ENCODE measurements at places on chromosomes 7 and 10. TPM values are rescaled to one million over a fixed set of nuclear protein-coding genes. Genes with fewer than 3 reads are reported as not detected.
A peak's percentile ranks its signal among the peaks of the same experiment; 100 is the strongest.

- H3K27ac ChIP-seq = no peak overlapping the region
- H3K4me3 ChIP-seq = no peak overlapping the region
- DNase-seq = no peak
- no peaks in the 10 kb centered on the region for H3K4me1 ChIP-seq
- no peaks in the 10 kb centered on the region for H3K36me3 ChIP-seq
Observed at GRCh38 chr10:12875100-12875499, 126.4 kb downstream of the CCDC3 start.

Gene C1QL3
- polyA plus RNA-seq = not detected

- H3K4me3 ChIP-seq = no peak overlapping the region
- H3K4me1 ChIP-seq = peaks cover 10% of the 10 kb centered on the region
- no peaks in the 10 kb centered on the region for H3K27me3 ChIP-seq
- no peaks in the 10 kb centered on the region for H3K36me3 ChIP-seq
- no peak for DNase-seq
- H3K27ac ChIP-seq = no peak overlapping the region
Observed at GRCh38 chr7:129827467-129827990, 125.2 kb downstream of the UBE2H start.

Gene SEMA4G
- 12.7 TPM for polyA plus RNA-seq

GRCh38 chr7:92763636-92764423, 72.5 kb downstream of the CDK6 start:
- H3K4me1 ChIP-seq = peaks cover 17% of the 10 kb centered on the region
- H3K36me3 ChIP-seq = no peaks in the 10 kb centered on the region
- no peaks in the 10 kb centered on the region for H3K27me3 ChIP-seq
- no peak overlapping the region for H3K4me3 ChIP-seq

Gene HDAC9
- polyA plus RNA-seq = 1.8 TPM

- no peaks in the 10 kb centered on the region for H3K4me1 ChIP-seq
- no peaks in the 10 kb centered on the region for H3K27me3 ChIP-seq
- no peak for DNase-seq
- no peak overlapping the region for H3K27ac ChIP-seq
Observed at GRCh38 chr7:110544194-110544593, 546.7 kb upstream of the LRRN3 start.

- no peak overlapping the region for H3K4me3 ChIP-seq
- H3K27me3 ChIP-seq = no peaks in the 10 kb centered on the region
- no peaks in the 10 kb centered on the region for H3K4me1 ChIP-seq
- DNase-seq = no peak
Observed at GRCh38 chr7:96055717-96056116, 266.2 kb downstream of the SLC25A13 start.

DNA sequence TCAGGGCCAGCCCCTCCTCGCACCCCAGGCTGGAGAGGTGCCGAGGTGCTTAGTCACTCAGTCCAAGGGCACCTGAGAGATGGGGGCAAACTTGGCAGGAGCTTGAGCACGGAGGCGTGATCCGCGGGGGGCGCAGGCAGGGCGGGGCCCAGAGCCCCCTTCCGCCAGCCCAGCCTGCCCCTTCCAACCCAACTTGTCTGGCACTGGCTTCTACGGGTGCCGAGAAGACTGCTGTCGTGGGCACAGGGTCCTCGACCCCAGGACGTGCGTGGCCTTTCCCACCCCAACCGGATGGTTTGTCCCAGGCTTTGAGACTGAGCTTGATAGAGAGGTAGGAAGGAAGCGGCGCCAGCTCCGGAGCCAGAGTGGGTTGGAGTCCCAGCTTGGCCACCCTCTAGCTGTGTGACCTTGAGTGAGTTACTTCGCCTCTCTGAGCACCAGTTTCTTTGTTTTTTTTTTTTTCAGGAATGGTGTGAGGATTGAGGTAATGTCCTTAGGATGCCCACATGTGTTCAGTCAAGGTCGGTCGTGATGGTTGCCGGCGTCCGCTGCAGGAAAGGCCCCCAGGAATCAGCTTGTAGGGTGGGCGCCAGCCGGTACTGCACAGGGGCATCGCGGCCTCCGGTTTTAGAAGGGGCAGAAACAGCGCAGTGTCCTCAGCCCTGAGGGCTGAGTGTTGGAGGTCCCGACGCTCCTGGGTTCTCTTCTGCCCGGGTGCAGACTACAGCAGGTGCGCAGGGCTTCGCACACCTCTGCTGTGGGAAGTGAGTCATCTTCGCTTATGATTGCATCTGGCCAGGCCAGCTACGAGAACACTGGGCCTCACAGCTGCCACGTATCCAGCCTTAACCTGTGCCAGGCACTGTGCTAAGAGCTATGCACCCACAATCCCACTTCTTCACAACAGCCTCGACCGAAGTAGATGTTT, 28.6 kb upstream of the VAX1 start:
- peaks cover 3% of the 10 kb centered on the region for H3K4me1 ChIP-seq
- no peak overlapping the region for H3K27ac ChIP-seq
- H3K4me3 ChIP-seq = no peak overlapping the region
- DNase-seq = no peak
- H3K27me3 ChIP-seq = peaks cover 83% of the 10 kb centered on the region

DNA sequence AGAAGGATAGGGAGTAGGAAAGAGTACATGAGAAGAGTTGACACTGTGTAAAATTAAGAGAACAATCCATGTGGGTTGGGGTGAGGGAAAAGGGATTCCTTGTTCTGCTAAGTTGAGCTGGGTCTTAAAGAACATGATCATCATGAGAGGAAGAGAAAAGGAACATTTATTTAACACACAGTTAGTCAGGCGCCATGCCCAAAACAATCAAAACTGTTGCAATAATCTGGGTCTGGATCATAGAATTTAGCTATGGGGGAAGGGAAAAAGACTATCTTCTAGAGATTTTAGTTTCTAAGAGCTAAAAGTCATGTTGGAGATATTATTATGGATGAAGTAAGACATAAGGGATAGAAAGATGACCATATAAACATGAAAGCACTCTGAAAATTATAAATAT, 178.9 kb downstream of the SEM1 start:
- H3K4me3 ChIP-seq = no peak overlapping the region
- DNase-seq = no peak
- H3K4me1 ChIP-seq = no peaks in the 10 kb centered on the region
- no peaks in the 10 kb centered on the region for H3K36me3 ChIP-seq
- no peaks in the 10 kb centered on the region for H3K27me3 ChIP-seq

DNA sequence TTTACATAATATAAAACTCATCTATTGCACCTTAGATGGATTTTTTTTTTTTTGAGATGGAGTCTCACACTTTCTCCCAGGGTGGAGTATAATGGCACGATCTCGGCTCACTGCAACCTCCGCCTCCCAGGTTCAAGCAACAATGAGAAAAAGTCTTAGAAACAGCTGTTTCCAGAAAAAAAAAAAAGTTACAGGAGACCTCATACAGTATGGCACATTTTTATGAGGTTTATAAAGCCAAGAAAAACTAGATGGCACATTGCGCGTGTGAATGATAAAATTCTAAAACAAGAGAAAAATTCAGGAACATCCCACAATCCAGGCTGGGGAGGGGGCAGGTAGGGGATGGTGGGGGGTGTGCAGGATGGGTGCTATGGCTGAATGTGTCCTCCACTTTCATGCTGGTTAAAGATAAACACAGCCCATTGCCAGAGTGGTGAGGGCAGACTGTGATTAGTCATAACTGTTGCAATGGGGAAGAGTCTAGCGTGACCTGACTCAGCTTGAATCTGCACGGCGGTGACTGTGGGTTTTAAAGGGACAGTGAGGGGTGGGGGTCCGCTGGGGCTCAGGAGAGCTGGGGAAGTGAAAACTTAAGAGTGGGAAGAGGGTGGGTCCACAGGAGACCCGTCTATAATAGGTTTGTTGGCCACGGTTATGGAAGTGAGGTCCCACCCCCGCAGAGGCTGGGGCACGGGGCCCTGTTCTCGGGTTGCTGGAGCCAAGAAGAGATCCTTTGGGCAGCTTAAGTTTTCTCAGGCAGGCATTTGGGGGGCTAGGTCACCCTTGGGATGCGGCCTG, 11.9 kb upstream of the LRRC27 start:
- H3K36me3 ChIP-seq = no peaks in the 10 kb centered on the region
- peaks cover 5% of the 10 kb centered on the region for H3K4me1 ChIP-seq
- H3K27ac ChIP-seq = no peak overlapping the region
- H3K4me3 ChIP-seq = no peak overlapping the region
- DNase-seq = no peak
- no peaks in the 10 kb centered on the region for H3K27me3 ChIP-seq

- no peaks in the 10 kb centered on the region for H3K36me3 ChIP-seq
- no peaks in the 10 kb centered on the region for H3K27me3 ChIP-seq
- no peak for DNase-seq
- no peak overlapping the region for H3K4me3 ChIP-seq
- H3K4me1 ChIP-seq = no peaks in the 10 kb centered on the region
Observed at GRCh38 chr7:140867467-140868462, 57.0 kb downstream of the BRAF start.

DNA sequence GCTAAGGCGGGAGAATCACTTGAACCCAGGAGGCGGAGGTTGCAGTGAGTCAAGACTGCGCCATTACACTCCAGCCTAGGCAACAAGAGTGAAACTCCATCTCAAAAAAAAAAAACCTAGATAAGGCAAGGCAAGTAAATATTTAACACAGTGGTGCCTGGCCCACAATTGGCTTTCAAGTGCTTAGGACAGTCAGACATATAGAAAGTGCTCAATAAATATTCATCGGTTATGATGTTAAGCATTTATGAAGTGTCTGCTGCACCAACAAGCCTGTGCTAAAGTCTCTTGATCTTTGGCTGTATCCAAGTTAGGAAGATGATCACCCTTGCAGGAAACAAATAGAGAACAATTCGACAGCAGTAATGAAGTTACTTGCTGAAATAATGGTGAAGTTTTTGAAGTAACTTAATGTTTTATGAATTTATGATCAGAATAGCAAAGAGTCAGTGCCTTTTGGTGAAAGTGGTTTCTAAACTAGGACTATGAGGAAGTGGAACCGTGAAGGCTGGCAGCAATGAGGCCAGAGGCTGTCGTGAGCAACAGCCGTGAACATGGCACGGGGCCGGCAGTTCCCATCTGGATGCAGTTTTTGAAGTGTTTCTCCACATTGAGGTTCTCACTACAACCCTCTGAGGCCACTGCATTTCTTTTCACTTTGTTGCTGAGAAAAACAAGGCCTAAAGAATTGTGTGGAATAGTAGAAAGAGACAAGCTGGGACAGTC, 48.1 kb upstream of the GATA3 start:
- no peak for DNase-seq
- H3K36me3 ChIP-seq = no peaks in the 10 kb centered on the region
- no peak overlapping the region for H3K27ac ChIP-seq

- no peak for DNase-seq
- no peaks in the 10 kb centered on the region for H3K36me3 ChIP-seq
- H3K4me1 ChIP-seq = no peaks in the 10 kb centered on the region
- no peaks in the 10 kb centered on the region for H3K27me3 ChIP-seq
Observed at GRCh38 chr10:130998046-130998435, 313.5 kb downstream of the TCERG1L start.

- H3K4me1 ChIP-seq = no peaks in the 10 kb centered on the region
- no peak for DNase-seq
- no peaks in the 10 kb centered on the region for H3K27me3 ChIP-seq
- H3K36me3 ChIP-seq = no peaks in the 10 kb centered on the region
Observed at GRCh38 chr7:152979376-152979775, 219.8 kb downstream of the ACTR3B start.

GRCh38 chr7:118053353-118053752, 130.6 kb upstream of the LSM8 start:
- H3K27ac ChIP-seq = no peak overlapping the region
- H3K27me3 ChIP-seq = no peaks in the 10 kb centered on the region
- H3K36me3 ChIP-seq = no peaks in the 10 kb centered on the region
- no peak overlapping the region for H3K4me3 ChIP-seq
- no peak for DNase-seq
- H3K4me1 ChIP-seq = no peaks in the 10 kb centered on the region

- H3K4me1 ChIP-seq = no peaks in the 10 kb centered on the region
- no peak overlapping the region for H3K27ac ChIP-seq
- no peaks in the 10 kb centered on the region for H3K27me3 ChIP-seq
- H3K36me3 ChIP-seq = no peaks in the 10 kb centered on the region
Observed at GRCh38 chr7:80428161-80429054, 83.5 kb downstream of the GNAT3 start.

Gene FGF8
- polyA plus RNA-seq = not detected

DNA sequence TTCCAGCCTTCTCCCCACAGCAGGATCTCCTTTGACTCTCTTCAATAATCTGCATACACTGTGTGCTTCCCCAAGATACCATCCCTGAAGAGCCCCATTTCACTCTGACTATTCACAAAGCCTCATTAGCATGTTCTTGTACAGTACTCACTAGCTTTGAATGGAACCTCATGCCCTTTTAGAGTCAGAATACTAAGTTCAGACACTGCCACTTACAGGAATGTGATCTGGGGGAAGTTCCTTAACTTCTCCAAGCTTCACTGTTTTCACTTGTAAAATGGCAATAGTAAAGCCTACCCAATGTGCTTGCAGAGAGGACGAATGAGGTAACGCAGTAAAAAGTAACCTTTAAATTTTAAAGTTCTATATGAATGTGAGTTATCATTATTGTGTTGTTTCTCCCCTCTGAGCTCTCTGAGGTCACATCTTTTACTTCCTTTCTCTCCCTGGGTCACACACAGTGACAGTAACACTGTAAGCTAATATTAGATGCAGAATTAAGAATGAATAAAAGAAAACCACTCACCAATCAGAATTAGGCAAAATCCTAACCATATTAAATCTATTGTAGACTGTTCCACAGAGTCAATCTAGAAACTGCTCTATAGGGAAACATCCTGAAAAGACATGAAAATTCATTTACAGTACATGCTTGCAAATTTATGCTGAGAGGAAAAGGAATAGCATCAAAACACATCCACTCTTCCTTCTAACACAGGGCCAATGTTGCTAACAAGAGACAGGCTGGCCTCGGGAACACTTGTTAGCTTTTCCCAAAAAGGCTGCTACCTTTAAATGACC, 64.2 kb upstream of the IL6 start:
- H3K4me1 ChIP-seq = peaks cover 43% of the 10 kb centered on the region
- H3K27me3 ChIP-seq = no peaks in the 10 kb centered on the region
- H3K4me3 ChIP-seq = no peak overlapping the region
- H3K27ac ChIP-seq = peak overlapping the region; percentile 77

DNA sequence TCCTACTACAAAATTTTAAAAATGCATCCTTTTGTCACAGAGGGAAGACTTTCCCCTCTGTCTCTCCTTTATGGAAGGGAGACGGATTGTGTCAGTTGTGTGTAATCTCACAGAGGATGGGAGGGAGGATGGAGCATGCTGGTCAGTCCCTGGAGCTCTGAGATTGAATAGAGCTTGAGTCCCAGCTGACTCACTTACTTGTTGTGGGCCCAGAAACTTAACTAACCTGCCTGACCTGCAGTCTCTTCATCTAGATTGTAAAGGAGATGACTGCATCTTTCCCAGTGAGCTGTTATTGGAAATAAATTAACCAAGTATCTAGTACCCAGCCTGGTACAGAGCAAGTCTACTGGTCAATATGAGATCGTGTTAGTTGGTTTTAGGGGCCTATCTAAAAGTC, 77.9 kb upstream of the ADO start:
- no peak for DNase-seq
- no peaks in the 10 kb centered on the region for H3K4me1 ChIP-seq
- no peaks in the 10 kb centered on the region for H3K27me3 ChIP-seq
- H3K4me3 ChIP-seq = no peak overlapping the region
- no peaks in the 10 kb centered on the region for H3K36me3 ChIP-seq
- no peak overlapping the region for H3K27ac ChIP-seq

Gene EN2
- not detected for polyA plus RNA-seq

Measured in endothelial cell of umbilical vein (primary cell).